ENCODE measurements at places on chromosomes 12 and 14.

DNA sequence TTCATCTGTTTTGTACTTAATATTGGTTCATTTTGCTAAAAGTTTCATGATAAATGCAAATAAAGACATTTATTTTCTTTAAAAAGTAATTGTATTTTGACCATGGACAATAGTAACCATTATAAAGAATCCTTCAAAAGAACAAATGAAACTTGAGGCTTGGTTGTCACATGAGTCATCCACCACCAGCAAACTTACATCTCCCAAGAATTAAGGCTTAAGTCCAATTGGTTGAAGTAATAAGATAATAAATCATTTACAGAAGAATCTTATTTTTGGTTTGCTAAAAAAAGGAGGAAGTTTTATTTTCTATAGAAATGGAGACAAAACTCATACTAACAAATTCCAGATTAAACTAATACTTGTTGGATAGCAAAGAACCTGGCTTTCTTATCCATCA, 84.8 kb upstream of the KITLG start:
- no peak for DNase-seq

GRCh38 chr14:50521912-50522341, 10.4 kb downstream of the MAP4K5 start:
- DNase-seq, result no peak

DNA sequence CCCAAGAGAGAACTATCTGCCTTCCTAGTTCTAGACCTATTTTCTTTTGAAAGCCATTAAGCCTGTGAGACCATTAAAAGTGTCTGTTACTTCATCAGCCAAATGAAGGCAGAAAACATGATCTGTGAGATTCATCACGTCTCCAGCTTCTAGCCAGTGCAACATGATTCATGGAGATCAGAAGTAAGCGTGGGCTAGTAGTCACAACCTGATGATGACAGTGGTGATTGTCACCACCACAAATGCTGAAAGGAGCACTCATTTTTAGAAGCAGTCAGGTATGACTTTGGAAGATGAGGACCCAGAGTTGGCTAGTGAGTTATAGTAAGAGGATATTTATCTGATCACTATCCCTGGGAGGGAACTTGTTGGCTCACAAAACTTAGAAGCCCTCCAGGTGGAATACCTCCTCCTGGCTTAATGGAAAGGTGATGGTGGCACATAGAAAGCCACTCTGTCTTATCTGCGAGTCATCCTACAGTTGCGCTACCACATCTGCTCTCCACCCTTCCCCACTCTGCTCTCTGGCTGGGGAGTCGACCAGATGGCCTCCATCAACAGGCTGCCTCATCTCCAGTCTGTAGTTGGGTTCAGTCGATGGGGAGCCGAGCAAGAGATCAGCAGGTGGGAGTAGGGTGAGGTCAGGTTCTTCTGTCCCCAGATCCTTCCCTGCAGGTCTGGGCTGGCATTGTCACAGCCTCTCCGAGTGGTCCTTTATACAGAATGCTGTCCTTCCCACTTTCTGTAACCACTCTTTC, 317.6 kb upstream of the FKBP4 start:
- DNase-seq, result peak; percentile 53

DNA sequence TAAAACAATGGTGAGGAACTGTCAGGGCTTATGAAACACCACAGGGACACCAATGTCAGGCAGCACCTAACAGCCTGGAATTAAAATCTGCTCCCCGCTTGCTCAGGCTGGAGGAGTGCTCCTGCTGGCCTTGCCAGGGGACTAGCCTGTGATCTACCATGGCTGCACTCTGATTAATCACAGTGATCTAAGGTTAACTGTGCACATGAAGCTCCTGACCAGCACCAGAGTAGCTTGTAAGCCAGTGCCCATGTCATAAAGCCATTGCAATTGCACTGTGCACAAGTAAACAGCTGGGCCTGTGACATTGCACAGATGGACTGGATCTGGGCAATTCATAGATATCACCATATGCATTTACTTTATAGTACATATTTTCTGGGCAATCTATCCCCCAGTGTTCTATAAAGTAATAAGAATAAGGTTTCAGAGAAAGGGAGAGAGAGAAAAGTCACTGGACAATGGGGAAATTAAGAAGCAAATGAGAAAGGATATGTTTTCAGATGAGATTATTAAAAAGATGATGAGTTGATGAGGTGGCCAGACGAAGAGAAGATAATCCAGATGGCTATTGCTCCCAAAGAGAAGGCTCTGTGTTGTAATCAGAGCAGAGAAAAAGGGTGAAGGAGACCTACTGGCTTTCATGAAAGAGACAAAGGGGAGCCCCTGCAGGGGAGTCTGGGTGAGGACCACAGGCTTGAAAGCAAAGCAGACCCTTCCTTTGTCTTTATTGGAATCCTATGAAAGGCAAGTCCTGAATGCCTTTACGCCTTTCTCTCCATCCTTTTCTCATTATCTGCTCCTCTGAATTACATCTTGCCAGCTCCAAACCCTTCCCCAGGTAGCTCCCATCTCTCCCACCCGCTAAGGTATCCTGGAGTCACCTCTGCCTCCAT, 145.8 kb downstream of the SLC38A6 start:
- DNase-seq, result no peak

- DNase-seq, result no peak
Observed at GRCh38 chr12:91868054-91868453, 277.6 kb downstream of the BTG1 start.

- DNase-seq, result peak; percentile 23
Observed at GRCh38 chr12:86914721-86915120, 658.5 kb upstream of the MGAT4C start.

DNA sequence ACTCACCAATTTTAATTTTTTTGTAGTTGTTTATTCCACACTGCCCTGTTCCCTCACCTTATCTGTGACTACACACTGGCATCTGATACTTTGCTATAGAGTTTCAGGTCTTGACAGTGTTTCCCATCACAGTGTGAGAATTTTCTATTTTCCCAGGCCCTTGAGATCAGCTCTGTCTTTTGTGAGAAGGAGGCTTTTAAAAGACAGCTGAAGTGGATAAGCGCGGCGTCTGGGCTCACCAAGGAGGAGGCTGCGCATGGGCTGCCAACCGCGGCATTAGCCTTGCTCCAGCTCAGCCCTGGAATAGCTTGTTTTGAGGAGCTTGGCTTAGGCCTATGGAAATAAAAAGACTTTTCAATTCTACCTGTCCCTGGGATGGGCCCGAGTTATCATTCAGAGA, 181.3 kb downstream of the RMST start:
- DNase-seq, result no peak

GRCh38 chr12:105954951-105955931, 183.5 kb downstream of the NUAK1 start:
- no peak for DNase-seq

GRCh38 chr14:96592591-96593386, 90.6 kb downstream of the PAPOLA start:
- DNase-seq, result peak; percentile 63

DNA sequence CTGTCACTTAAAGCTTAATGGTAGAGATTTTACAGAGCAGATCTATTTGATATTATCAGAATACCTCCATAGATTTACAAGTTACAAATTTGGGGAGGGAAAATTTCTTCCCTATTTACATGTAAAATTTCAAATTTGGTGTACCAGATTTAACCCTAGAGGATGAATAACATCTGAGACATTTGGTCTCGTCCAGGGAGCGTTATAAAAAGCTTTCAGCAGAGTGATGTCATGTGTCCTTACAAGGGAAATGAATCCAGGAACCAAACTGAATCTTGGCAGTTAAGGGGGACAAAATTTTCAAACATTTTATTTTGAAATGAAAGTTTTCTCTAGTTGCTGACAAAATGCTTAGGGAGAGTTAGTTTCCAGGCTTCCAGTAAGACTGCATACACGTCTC, 4.5 kb upstream of the CDK17 start:
- no peak for DNase-seq

DNA sequence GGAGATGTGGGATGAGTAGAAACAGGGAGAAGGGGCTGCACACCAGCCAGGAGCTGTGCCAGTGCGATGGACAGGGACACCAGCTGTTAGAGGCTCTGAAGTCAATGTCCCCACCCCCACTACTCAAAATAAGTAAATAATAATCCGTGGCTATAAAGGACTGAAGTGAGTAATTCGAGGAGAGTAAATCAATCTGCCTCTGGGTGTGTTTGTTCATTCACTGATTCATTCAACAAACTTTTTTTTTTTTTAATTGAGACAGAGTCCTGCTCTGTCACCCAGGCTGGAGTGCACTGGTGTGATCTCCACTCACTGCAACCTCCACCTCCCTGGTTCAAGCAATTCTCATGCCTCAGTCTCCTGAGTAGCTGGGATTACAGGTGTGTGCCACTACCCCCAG, 363.6 kb downstream of the TMEM132D start:
- DNase-seq, result no peak

GRCh38 chr14:30143627-30144026, 216.0 kb upstream of the PRKD1 start:
- no peak for DNase-seq

DNA sequence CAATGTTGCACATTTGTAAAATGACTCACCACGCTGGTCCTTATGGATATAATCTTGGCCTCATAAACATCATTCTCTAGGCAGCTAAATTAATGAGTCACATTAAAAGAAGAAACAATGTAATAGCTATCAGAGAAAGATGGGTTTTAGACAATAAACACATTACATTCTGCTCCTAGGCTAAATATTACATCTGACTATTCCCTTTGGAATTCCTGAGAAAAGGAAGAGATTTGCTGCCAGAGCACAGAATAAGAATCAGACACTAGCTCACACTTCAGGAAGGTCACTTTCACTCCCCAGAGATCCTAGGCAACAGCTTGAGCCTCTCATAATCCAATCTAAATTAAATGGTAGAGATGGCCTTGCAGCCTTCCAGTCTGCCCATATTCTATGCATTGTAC, 218.2 kb downstream of the PTPRO start:
- peak; percentile 46 for DNase-seq

DNA sequence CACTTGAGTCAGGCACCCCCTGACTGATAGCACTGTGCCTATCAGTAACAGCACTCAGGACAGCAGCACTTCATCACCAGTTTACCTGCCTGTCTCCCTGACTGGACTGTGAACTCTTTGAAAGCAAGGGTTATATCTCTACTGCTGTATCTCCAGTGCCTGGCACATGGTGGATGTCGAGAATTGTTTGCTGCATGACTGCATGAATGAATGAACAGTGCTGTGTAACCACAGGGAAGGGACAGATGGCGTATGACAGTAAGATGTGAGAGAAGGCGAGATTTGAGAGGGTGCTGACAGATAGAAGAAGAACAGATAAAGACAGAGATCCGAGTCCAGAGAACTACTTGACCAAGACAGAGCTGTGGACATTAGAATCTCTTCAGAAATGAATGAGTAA, 29.7 kb downstream of the BRAP start:
- DNase-seq, result no peak

DNA sequence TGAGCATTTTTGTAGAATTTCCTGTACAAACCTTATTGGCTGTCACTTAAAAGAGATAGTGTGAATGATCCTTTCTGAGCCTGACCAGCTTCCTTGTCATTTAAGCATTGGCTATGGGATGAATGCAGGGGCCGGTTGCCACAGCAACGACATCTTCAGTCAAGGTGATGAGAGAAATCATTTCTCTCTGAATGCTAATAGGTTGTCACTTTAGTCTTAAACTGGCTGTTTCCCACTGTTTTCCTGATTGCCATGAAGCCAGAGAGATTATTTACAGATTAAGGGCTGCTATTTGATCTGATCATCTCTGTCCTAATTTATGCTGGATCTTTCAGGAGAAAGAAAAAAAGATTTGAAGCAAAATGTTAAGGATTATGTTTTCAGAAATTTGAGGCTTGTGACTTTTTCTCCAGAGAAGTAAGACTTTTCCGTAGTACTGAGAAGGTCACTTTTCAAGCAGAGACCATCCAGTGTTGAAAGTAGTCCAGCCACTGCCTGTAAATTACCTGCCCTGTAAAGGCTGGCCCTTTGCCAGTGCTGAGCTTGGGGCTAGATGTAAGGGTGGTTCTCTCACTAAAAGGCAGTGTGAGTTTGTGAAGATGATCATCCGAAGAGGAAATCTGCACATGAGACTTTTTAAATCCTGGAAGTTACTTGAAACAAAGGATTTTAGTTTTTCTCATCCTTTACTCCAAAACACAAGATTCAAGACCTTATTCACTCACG, 235.6 kb downstream of the DACT1 start:
- DNase-seq, result no peak

DNA sequence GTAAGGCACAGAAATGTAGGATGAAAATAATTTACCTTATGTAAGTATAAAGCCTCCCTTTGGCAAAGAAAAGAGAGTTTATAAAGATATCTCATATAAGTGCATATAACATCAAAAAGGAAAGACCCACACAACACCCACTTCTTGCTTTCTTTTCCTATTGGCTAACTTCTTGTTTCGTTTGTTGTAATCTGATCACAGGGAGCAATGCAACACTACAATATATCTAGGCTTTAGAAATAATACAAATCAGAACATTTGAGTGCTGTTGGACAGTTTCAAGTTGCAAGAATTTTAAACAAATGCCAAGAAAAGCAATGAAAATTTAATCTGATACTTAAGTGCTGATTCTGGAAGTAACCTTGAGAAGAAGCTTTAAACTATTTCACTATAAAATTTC, 1.3 kb downstream of the FGD6 start:
- no peak for DNase-seq

GRCh38 chr12:128914908-128915563, 61.8 kb downstream of the GLT1D1 start:
- no peak for DNase-seq

DNA sequence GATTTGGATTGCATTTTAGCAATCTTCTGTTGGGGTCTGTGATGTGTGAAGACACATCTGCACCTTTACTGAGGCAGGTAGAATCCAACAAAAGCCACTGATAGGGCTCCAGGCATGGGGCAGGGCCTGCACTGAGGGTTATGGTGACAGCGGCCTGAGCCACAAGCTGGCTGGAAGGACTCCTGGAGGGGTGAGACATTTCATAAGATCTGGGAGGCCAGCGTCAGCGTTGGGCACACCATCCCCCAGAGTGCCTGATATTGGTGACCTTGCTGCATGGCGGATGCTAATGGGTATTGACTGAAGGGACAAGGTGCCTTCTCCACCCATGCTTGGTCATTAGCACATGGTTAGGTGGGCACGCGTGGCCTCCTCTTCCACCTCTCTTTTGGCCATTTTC, 187.6 kb downstream of the CACNA1C start:
- DNase-seq, result no peak

- no peak for DNase-seq
Observed at GRCh38 chr12:88758176-88758575, 177.9 kb upstream of the KITLG start.

- DNase-seq, result no peak
Observed at GRCh38 chr12:3944620-3945019, 71.4 kb upstream of the PARP11 start.

- DNase-seq, result peak; percentile 53
Observed at GRCh38 chr12:14769466-14769968, 33.8 kb downstream of the WBP11 start.

- DNase-seq, result no peak
Observed at GRCh38 chr12:115013236-115013981, 329.4 kb upstream of the TBX3 start.

GRCh38 chr14:31269634-31270195, 62.1 kb upstream of the HECTD1 start:
- DNase-seq, result no peak

All from WERI-Rb-1 (cell line).